Thymus (tissue), 14 donors: ENCODE measurements at places on chromosomes 2 and 18. TPM values are rescaled to one million over a fixed set of nuclear protein-coding genes. Genes with fewer than 3 reads are reported as not detected.
A peak's percentile ranks its signal among the peaks of the same experiment; 100 is the strongest.

DNA sequence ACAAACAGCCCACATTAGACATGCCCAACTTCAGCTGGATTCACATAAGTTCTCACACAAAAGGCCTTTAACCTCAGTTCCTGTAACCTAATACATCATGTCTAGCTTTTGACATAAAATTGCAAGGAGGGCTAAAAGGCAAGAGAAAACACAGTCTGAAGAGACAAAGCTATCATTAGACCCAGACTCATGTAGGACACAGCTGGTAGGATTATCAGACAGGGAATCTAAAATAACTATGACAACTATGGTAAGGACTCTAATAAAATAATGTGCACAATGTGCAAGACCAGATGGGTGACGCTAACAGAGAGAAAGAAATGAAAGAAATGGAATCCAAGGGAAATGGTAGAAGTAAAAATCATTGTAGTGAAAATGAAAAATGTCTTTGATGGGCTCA lies 643.2 kb upstream of the RAB6C start:
- no peaks in the 10 kb centered on the region for H3K36me3 ChIP-seq
- no peak for DNase-seq
- no peak overlapping the region for H3K27ac ChIP-seq
- H3K27me3 ChIP-seq, result no peaks in the 10 kb centered on the region
- no peaks in the 10 kb centered on the region for H3K4me1 ChIP-seq

- no peak for DNase-seq
- H3K36me3 ChIP-seq, result no peaks in the 10 kb centered on the region
- H3K4me3 ChIP-seq, result no peak overlapping the region
- H3K27me3 ChIP-seq, result no peaks in the 10 kb centered on the region
Measured at GRCh38 chr2:230575642-230576324, 136.9 kb upstream of the CAB39 start.

DNA sequence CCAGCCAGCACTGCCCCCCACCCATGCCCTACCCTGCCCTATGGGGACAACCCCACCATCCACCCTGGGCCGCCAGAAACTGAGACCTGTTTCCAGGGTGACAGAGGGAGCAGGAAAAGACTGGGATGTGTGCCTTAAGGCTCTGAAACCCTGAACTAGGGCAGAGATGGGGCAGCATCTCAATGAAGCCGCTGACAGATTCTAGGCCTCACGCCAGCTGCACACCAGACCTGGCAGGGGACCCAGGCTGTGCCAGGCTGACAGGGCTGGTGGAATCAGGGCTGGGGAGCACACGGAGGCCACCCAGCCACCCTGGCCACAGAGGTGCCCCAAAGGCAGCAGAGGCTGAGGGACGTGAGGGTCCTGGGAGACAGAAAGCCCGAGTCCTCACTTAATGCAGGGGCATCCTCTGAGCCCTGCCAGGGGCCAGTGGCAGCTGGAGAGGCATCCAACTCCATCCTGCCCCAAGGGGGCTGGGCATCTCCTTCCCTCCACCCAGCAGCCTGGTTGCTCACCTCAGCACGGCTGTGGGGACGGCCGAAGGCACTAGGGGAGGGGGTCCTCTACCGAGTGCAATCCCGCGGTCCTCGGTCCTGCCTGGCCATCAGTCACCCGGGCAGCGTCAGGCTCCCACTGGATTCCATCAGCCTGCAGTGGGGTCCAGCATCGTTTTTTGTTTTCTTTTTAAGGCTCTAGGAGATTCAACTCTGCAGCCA lies 169.2 kb downstream of the ZFP36L2 start:
- no peaks in the 10 kb centered on the region for H3K27me3 ChIP-seq
- H3K36me3 ChIP-seq, result no peaks in the 10 kb centered on the region
- H3K4me1 ChIP-seq, result peaks cover 75% of the 10 kb centered on the region
- H3K4me3 ChIP-seq, result no peak overlapping the region

DNA sequence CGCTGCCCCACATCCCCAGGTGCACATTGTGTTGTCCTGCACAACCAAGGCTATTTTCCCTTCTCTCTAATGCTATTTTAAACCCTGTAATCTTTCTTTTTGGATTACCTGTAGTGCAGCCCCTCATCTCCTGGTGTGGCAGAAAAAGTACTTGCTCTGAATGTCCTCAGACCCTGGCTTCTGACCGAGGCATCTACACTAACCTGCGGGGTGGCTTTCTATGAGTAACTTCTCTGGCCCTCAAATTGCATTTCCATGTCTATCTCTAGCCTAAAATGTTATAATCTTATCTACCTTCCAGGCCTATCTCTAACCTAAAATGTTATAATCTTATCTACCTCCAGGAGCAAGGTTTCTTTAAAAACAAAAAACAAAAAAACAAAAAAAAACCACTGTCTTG lies 18.2 kb upstream of the SP5 start:
- peaks cover 4% of the 10 kb centered on the region for H3K4me1 ChIP-seq
- no peaks in the 10 kb centered on the region for H3K36me3 ChIP-seq
- H3K27me3 ChIP-seq, result no peaks in the 10 kb centered on the region
- H3K4me3 ChIP-seq, result no peak overlapping the region

DNA sequence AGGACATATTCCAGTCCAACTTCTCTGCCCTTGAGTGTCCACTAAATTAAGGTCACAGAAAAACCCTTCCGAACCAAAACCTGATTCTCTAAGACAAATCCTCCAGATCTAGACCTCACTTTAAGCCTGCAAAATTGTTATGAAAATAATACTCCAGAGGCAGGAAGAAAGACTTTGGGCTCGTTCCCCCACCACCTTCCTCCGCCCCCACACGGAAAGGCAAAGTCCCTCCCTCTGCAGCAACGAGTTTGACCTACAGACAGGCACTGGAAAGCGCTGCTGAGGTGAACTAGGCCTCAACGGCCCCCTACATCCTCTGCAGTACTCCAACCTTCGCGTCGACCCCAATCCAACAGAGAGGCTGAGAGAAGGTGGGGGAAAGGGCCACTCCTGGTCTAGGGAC lies 808 bp downstream of the ATP5MC3 start:
- H3K36me3 ChIP-seq, result peaks cover 37% of the 10 kb centered on the region
- peak overlapping the region; percentile 78 for H3K4me3 ChIP-seq
- peak; percentile 71 for DNase-seq
- H3K4me1 ChIP-seq, result peaks cover 9% of the 10 kb centered on the region
- peak overlapping the region; percentile 96 for H3K27ac ChIP-seq

GRCh38 chr2:225637259-225637658 lies 237.7 kb downstream of the NYAP2 start:
- H3K4me3 ChIP-seq, result no peak overlapping the region
- H3K27ac ChIP-seq, result no peak overlapping the region
- no peaks in the 10 kb centered on the region for H3K27me3 ChIP-seq
- DNase-seq, result no peak
- no peaks in the 10 kb centered on the region for H3K36me3 ChIP-seq

DNA sequence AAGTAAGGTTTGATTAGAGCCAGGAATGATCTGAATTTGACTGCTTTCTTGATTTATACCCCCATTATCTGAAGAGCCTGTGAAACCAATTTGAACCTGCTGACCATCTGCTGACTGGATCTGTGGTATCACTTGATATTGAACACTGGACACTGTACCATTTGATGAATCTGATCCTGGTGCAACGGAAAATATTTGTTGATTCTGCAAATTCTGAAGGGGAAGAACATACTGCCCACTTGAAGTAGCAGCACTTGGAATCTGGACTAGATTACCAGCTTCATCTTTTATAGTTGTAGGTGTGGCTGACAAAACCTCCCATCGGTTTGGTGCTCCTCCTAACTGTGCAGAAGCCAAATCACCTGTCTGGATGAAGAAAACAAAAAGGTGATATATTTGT lies 9.3 kb downstream of the SP3 start:
- no peaks in the 10 kb centered on the region for H3K27me3 ChIP-seq
- no peak for DNase-seq
- H3K36me3 ChIP-seq, result peaks cover 19% of the 10 kb centered on the region

- no peak for DNase-seq
- peaks cover 11% of the 10 kb centered on the region for H3K27me3 ChIP-seq
- peak overlapping the region; percentile 3 for H3K27ac ChIP-seq
- no peak overlapping the region for H3K4me3 ChIP-seq
Measured at GRCh38 chr18:55319459-55320193, 268.4 kb downstream of the TCF4 start.

DNA sequence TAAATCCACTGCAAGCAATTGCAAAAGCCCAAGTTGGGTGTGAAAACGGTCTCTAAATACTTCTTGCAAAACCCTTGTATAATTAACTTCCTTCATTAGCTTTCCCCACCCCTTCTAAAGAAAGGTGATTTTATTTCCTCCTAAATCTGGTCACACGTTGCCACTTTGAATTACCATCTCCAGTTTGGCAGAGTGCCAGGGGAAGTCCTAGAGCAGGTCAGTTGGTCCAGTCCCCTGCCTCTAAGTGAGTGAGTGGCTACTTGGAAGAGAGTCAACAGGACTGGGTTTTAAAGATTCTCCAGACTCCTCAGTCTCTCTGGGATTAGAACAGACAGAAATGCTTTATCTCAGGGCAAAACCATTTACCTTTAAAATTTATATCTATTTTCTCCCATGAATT lies 18.7 kb upstream of the LYPD6B start:
- H3K27ac ChIP-seq, result no peak overlapping the region
- no peaks in the 10 kb centered on the region for H3K36me3 ChIP-seq
- no peak for DNase-seq
- H3K4me1 ChIP-seq, result peaks cover 2% of the 10 kb centered on the region

DNA sequence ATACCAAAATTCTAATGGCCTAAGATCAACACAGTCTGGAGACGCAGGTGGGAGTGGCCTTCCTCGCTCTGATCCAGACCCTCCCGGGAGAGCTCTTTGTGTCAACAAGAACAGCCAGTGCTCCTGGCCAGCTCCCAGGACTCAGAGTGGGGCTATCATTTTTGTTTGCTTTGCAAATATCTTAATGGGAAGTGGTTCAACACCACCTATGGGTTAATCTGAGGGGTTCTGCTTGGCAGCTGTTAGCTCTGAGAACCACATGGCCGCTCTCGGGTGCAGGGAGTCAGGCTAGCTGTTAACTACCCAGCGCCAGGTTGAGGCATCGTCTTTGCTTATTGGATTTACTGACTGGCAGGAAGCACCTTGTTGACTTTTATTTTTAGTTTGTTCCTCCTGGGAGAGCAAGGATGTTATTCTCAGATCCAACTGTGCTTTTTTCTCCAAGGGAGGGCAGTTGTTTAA lies 184.8 kb upstream of the SP5 start:
- DNase-seq, result no peak
- no peaks in the 10 kb centered on the region for H3K36me3 ChIP-seq
- no peaks in the 10 kb centered on the region for H3K27me3 ChIP-seq
- H3K4me3 ChIP-seq, result no peak overlapping the region
- peak overlapping the region; percentile 22 for H3K27ac ChIP-seq
- H3K4me1 ChIP-seq, result peaks cover 10% of the 10 kb centered on the region

Gene PTPRN
- total RNA-seq, result 0.14 TPM

Gene SPEG
- total RNA-seq, result 1.3 TPM

Gene PJVK
- 1.6 TPM for total RNA-seq

Gene ALPG
- total RNA-seq, result 0.24 TPM

Gene MREG
- total RNA-seq, result 19.7 TPM
